ENCODE measurements at places on chromosomes 2 and 18.

GRCh38 chr2:102397209-102397608 lies 25.8 kb upstream of the IL18RAP start:
- DNase-seq: no peak

- DNase-seq: no peak
These were observed 107.1 kb upstream of the STK17B start for GRCh38 chr2:196278491-196278911.

DNA sequence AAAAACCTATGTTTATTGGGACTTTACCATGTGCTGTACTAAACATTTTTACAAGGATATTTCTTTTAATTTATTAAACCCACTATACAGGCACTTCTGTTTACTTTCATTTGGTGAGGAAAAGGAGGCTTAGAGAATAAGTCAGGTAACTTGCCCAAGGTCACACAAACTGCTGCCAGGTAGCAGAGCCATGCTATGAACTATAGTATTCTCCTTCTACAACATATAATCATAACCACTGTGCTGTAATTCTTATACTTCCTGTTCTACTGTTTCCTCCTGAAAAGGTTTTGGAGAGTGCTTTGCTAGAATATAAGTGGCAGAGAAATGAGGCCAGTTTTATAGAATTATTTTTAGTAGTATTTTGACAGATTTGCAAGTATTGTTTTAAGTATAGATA lies 29.5 kb downstream of the SLC39A10 start:
- no peak for DNase-seq

GRCh38 chr2:66717218-66717905 lies 282.4 kb downstream of the MEIS1 start:
- no peak for DNase-seq

- DNase-seq: no peak
These were observed 24.5 kb downstream of the AQP4 start for GRCh38 chr18:26840965-26841364.

DNA sequence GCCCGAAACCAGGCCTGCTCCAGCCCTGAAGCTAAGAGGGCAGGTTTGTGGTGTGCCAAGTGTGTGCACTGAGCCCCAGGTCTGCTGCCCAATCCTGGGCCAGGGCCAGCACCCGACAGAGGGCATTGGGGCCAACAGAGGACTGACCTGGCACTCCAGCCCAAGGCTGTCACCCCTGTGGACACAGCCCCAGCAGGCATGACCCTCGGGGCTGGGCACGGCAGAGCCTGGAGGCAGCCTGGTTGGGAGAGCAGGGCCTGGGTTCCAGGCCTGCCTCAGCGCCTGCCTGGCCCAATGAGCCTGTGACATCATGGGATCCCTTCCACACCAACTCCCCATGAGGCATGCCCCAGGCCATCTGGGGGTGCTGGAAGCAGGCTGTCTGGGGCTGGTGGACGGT lies 10.8 kb upstream of the SNED1 start:
- no peak for DNase-seq

- no peak for DNase-seq
These were observed 157.0 kb downstream of the ERBB4 start for GRCh38 chr2:212381428-212382102.
